NCI-H510A (cell line): ENCODE measurements at places on chromosomes 1 and 21.

DNA sequence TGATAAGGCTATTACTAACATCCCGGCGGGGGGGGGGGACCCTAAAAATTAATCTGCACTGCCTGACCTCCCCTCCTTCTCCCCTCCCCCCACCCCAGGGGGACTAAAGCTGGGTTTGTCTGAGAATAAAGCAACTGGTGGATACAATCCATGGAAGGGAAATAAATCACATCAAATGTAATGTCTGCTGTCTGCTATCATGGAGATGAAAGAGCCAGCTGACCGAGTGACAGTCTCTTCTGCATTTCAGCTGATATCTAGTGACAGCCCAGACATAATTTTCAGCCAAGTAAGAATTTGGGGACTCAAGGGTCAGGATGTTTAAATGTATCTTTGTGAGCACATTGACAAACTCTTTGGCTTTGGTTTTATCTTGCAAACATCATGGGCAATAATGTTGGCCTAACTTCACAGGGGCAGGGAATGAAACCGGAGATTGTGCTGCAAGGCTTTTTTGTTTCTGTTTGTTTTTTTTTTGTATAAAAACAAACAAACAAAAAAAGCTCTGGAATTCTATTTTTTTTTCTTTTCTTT is 44.7 kb downstream of the HTR6 start:
- DNase-seq: no peak

GRCh38 chr1:220556641-220557040 is 28.7 kb downstream of the MARK1 start:
- DNase-seq: no peak

DNA sequence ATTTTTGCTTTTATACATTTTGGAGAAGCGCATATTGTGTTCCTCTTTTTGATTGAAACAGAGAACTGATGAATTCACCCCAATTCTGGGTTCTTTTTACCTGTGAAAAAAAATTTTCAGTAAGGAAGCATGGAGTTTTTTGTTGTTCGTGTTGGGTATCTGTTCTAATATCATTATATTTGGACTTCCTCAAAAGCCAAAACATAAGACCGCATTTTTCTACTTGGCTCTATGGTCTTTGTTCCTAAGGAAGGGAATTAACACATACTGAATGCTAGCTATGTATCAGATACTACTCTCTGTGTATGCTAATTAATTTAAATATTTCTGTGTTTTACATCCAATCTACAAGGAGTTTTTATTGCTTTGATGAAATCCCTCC is 12.9 kb downstream of the EPB41 start:
- DNase-seq: no peak

DNA sequence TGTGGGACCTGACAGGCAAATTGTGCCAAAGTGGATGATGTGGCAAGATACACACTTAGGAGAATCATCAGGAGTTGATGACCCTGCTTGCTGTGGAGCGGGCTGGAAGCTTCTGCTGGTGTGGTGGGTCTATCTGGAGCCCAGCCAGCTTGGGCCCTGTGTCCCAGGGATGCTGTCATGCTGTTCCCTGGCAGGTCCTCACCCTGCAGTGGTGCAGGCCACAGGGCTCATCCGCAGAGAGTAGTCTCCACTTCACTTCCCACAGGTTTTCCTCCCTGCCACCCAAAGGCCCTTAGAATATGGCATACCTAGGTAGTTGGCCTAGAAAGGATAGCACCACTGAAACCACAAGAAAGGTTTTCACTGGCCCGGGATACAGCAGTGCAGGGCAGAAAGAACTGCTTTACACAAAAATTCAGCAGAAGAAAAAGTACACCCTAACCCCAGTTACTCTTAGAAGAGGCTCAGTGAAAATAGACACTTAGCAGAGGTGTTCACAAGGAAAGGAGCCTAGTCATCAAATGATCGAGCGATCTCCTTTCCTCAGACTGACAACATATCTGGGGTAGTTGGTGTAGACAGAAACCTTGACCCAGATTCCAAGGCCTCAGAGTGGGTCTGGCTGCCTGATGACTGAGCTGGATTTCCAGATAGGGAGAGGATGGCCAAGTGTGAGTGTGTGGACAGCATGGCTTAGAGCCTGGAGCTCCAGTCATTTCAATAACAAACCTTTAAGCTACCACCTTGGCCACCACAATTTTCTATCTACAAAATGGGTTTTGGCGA is 1.3 kb upstream of the C1orf226 start:
- no peak for DNase-seq

DNA sequence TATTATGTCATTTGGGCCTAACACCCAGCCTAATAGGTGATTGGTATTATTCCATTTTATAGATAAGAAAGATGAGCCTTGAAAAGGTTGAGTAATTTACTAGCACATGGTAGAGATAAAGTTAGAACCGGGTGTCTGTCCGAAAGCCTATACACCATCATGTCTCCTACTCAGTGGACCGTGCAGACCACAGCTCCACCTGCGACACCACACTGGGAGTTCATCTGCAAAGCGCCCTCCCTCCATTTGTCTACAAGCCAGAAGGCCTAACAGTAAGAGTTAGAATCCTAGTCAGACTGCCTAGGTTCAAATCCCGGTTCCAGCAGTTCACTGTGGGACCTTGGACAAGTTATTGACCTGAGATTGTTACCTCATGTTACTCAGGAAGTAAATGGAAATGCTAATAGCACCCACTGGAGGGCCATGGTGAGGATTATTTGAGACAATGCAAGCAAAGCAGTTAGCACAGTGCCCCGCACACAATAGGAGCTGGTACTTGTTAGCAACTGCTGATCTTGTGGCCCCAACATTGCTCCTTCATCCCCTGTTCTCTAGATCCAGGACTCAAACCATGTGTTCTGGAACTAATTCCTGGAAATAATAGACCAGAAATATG is 20.5 kb downstream of the ARMH1 start:
- no peak for DNase-seq

DNA sequence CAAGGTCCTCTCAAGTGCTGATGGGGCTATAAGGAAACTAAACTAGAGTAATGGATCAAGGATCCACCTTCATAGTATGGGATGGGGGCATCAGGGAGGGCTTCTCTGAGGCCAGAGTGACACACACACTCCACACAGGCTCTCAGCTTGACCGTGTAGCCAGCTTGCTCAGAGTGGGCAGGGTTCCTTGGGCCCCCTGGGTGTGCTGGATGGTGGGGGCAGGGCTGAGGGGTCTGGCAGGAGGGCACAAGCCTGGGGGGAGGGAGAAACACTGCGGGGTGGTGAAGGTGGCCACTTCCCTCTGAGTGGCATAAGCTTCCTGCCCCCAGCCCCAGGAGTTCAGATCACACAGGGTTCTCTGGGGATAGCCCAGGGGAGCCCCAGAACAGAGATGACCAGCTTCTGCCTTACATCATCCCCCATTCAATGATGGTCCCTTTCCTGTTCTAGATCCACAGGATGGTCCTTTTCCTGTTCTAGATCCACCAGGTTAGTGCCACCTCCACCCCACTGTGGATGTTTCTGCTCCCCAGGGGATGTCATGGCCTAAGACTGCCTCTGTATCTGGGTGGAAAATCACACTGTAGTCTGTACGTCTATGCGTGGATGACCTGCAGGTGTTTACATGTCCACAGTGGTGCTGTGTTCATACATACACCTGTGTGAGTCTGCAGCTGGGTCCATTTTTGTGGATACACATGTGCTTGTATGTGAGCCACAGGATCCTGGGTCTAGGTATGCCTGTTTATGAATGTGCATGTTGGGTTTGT is 525.0 kb downstream of the PTPRU start:
- DNase-seq: no peak
